CD8-positive, alpha-beta memory T cell (primary cell): ENCODE measurements at places on chromosomes 4 and X. TPM values are rescaled to one million over a fixed set of nuclear protein-coding genes. Genes with fewer than 3 reads are reported as not detected.

DNA sequence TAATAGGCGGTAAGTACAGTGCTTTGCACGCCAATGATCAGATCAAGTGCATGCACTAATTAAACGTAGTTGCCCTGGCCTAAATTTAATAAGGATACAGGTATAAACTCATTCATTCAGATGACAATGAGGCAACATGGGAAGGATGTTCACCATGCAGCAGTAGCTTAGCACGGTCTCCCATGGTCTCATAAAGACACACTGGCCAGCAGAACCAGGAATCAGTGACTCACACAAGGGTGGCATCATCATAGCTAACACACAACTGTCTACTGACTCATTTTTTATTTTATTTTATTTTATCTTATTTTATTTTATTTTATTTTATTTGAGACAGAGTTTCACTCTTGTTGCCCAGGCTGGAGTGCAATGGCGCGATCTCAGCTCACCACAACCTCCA, 42.7 kb downstream of the TMEM156 start:
- H3K27ac ChIP-seq = no peak overlapping the region
- DNase-seq = no peak
- no peak overlapping the region for H3K4me3 ChIP-seq
- H3K4me1 ChIP-seq = peaks cover 3% of the 10 kb centered on the region
- H3K27me3 ChIP-seq = no peaks in the 10 kb centered on the region
- H3K36me3 ChIP-seq = peaks cover 6% of the 10 kb centered on the region

GRCh38 chrX:25034889-25035288, 19.1 kb upstream of the ARX start:
- no peaks in the 10 kb centered on the region for H3K27me3 ChIP-seq
- no peak for DNase-seq
- no peaks in the 10 kb centered on the region for H3K4me1 ChIP-seq
- no peak overlapping the region for H3K27ac ChIP-seq

DNA sequence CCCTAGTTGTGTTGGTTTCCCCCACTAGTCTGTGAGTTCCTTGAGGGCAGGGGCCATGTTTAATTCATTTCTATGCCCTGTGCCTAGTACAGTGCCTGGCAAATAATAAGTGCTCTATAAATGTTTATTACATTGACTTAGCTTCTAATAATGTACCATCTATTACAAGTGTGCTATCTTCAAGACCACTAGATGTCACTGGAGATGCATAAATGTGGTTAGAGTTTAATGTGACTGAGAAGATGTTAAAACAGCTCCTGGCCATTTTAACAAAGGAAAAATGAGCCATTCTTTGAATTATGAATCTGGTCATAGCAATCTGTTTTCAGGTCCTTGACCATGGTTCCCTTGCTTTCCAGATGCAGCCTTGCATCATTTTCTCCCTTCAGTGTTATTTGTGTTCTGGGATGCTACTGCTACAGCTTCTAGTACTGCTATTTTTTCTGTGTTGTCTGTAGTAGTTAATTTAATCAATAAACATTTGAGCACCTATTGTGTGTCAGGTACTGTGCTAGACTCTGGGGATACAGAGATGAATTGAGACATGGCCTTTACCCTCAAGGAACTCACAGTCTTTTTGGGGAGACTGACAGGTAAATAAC, 43.2 kb downstream of the SLC9A6 start:
- H3K4me1 ChIP-seq = no peaks in the 10 kb centered on the region
- peaks cover 7% of the 10 kb centered on the region for H3K36me3 ChIP-seq
- H3K4me3 ChIP-seq = no peak overlapping the region
- DNase-seq = no peak

GRCh38 chr4:74528178-74528577, 83.2 kb downstream of the AREG start:
- H3K4me1 ChIP-seq = no peaks in the 10 kb centered on the region
- no peak overlapping the region for H3K4me3 ChIP-seq
- no peaks in the 10 kb centered on the region for H3K27me3 ChIP-seq
- H3K36me3 ChIP-seq = no peaks in the 10 kb centered on the region
- DNase-seq = no peak
- H3K27ac ChIP-seq = no peak overlapping the region

GRCh38 chrX:44904542-44905115, 31.6 kb downstream of the KDM6A start:
- H3K27ac ChIP-seq = no peak overlapping the region
- no peak for DNase-seq
- H3K36me3 ChIP-seq = no peaks in the 10 kb centered on the region
- H3K27me3 ChIP-seq = no peaks in the 10 kb centered on the region

GRCh38 chr4:8182858-8183725, 16.0 kb upstream of the SH3TC1 start:
- no peaks in the 10 kb centered on the region for H3K27me3 ChIP-seq
- no peak overlapping the region for H3K27ac ChIP-seq
- no peak overlapping the region for H3K4me3 ChIP-seq
- no peaks in the 10 kb centered on the region for H3K4me1 ChIP-seq
- H3K36me3 ChIP-seq = no peaks in the 10 kb centered on the region

- DNase-seq = no peak
- H3K27ac ChIP-seq = no peak overlapping the region
- H3K27me3 ChIP-seq = no peaks in the 10 kb centered on the region
Observed at GRCh38 chrX:72461766-72462165, 110.9 kb downstream of the HDAC8 start.

DNA sequence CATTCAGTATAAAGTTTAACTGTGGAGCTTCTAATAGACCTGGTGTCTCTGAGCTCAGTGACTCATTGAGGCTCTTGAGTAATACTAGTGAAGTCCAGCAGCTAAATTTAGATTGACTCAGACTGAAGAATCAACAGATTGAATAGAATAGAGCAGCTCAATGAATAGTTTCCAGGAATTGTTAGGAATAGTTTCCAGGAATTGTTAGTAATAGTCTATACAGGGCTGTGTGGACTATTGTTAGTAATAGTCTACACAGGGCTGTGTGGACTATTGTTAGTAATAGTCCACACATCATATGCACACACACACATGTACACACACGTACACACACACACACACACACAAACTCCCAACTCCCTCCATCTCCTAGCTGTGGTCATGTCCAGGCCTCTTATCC, 3.0 kb downstream of the GIMD1 start:
- no peaks in the 10 kb centered on the region for H3K27me3 ChIP-seq
- H3K36me3 ChIP-seq = no peaks in the 10 kb centered on the region
- no peak overlapping the region for H3K4me3 ChIP-seq
- DNase-seq = no peak
- no peak overlapping the region for H3K27ac ChIP-seq
- H3K4me1 ChIP-seq = no peaks in the 10 kb centered on the region

DNA sequence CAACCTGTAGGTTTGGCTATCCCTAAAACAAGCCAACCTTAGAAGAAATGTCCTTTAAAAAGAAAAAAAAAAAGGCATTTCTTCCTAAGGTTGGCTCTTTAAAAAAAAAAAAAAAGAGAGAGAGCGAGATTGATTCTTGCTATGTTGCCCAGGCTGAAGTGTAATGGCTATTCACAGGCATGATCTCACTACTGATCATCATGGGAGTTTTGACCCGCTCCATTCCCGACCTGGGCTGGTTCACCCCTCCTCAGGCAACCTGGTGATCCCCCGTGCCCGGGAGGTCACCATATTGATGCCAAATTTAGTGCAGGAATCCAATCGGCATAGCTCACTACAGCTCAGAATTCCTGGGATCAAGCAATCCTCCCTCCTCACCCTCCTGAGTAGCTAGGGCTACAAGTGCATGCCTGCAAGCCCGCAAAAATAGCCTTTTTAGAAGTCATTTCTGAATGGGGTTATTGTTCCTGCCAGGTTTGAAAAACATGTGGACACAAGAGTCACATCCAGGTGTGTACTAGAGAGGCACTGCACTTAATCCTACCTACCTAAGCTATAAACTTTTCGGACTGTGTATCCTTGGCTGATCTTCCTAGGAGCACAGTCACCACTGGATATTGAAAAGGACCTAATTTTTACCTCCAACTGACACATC, 61.4 kb upstream of the ZCCHC13 start:
- no peak for DNase-seq
- no peaks in the 10 kb centered on the region for H3K4me1 ChIP-seq
- H3K27ac ChIP-seq = no peak overlapping the region

GRCh38 chr4:42070463-42070862, 80.1 kb downstream of the SLC30A9 start:
- no peak overlapping the region for H3K27ac ChIP-seq
- no peak for DNase-seq
- no peaks in the 10 kb centered on the region for H3K27me3 ChIP-seq

DNA sequence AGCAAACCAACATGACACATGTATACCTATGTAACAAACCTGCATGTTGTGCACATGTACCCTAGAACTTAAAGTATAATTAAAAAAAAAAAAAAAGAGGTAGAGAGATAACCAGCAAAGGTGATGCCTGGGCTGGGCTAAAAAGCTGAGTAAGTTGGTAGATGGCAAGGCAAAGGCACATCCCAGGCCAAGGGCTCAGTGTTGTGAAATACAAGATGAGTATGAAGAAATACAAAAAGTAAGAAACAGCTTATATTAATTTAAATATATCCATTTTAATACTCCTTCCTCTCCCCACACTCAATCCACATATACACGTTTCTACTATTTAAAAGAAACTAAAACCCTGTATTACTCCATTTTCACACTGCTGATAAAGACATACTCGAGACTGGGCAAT, 25.8 kb downstream of the TEC start:
- no peaks in the 10 kb centered on the region for H3K27me3 ChIP-seq
- no peak overlapping the region for H3K4me3 ChIP-seq
- DNase-seq = no peak
- H3K27ac ChIP-seq = no peak overlapping the region

DNA sequence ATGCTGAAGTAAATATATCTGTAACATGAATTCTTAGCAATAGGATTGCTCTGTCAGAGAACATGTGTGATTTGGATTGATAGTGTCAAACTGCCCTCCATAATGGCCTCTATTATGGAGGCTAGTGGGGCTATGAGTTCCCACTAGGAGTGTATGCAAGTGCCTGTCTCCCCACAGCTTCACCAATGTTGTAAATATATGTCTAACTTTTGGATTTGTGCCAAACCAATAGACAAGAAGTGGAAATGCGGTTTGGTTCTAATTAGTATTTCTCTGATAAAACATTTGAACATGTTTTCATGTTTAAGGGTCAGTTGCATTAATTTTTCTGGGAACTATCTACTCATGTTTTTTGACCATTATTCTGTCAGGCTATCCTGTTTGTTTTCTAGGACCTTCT, 28.1 kb downstream of the GPAT3 start:
- H3K4me1 ChIP-seq = no peaks in the 10 kb centered on the region
- H3K4me3 ChIP-seq = no peak overlapping the region
- no peak for DNase-seq
- H3K27me3 ChIP-seq = no peaks in the 10 kb centered on the region
- H3K36me3 ChIP-seq = no peaks in the 10 kb centered on the region

DNA sequence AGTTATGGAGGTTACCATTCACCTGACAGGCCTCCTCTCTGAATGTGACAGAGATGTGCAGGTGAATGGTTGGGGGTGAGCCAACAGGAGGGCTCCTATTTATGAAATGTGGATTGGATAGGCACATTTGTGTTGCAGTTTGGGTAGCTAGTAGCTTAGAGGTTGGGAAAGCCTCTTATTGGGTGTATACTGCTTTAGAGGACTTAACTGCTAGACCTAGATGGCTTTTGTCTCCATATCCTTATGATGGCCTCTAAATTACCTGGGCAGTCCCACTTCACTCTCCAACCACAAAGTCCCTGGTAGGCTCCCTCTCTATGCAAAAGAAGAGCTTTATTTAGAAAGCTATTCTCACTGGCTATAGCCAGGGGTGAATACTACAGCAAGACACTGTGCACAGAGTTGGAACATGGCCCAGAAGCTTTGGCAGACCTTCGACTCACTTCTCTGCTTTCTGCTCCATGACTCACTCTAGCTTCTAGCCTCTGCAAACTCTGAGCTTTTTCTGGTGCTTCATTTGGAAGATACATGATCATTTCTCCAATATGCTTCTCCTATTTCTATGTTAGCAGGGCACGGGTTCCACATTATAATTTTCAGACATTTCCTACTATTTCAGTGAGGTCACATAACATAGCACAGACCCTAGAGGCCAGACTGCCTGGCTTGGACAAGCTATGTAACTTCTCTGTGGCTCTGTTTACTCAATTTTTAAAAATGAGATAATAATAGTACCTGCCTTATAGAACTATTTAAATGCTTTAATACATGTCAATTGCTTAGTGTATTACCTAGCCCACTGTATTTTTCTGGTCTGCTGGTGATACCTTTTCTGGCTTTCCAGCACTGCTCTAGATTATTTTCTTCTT, 6.0 kb upstream of the VGLL1 start:
- no peak overlapping the region for H3K4me3 ChIP-seq
- no peak for DNase-seq
- H3K36me3 ChIP-seq = no peaks in the 10 kb centered on the region

- no peaks in the 10 kb centered on the region for H3K27me3 ChIP-seq
- H3K4me3 ChIP-seq = no peak overlapping the region
- no peaks in the 10 kb centered on the region for H3K4me1 ChIP-seq
- H3K36me3 ChIP-seq = no peaks in the 10 kb centered on the region
- H3K27ac ChIP-seq = no peak overlapping the region
- DNase-seq = no peak
Observed at GRCh38 chr4:32858971-32859370, 2138.8 kb downstream of the PCDH7 start.

DNA sequence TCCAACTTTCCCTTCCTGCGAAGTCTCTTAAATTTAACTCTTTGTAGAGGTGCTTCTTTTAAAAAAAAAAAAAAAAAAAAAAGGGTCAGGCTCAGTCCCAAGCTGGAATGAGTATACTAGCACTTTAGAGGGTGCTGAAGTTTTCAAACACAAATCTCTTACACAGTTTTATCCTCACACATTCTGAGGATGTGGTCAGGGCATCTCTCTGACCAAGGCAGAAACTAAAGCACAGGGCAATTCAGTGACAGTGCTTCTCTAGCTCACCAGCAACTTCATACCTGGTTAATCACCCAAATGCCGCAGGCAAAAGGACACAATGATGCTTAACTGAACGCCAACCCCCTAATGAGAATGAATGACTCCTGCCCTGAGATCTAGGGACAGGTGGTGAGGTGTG, 9.8 kb upstream of the PGM2 start:
- H3K27me3 ChIP-seq = no peaks in the 10 kb centered on the region
- H3K4me1 ChIP-seq = peaks cover 21% of the 10 kb centered on the region
- DNase-seq = no peak
- no peak overlapping the region for H3K4me3 ChIP-seq
- no peaks in the 10 kb centered on the region for H3K36me3 ChIP-seq

GRCh38 chrX:16587836-16588235, 62.1 kb upstream of the S100G start:
- DNase-seq = no peak
- no peak overlapping the region for H3K27ac ChIP-seq
- H3K4me3 ChIP-seq = no peak overlapping the region
- no peaks in the 10 kb centered on the region for H3K4me1 ChIP-seq

Gene INTU
- total RNA-seq = 0.38 TPM

Gene AP1S2
- 33.8 TPM for total RNA-seq

Gene TCEAL6
- total RNA-seq = not detected

Gene PABPC5
- total RNA-seq = not detected

Gene PROM1
- 0.72 TPM for total RNA-seq

Gene LEF1
- total RNA-seq = 55.1 TPM

Gene GNRHR
- not detected for total RNA-seq

Gene EDA2R
- 2.0 TPM for total RNA-seq

Gene SOWAHD
- total RNA-seq = 0.33 TPM
